ENCODE measurements at places on chromosomes 6 and 20.

DNA sequence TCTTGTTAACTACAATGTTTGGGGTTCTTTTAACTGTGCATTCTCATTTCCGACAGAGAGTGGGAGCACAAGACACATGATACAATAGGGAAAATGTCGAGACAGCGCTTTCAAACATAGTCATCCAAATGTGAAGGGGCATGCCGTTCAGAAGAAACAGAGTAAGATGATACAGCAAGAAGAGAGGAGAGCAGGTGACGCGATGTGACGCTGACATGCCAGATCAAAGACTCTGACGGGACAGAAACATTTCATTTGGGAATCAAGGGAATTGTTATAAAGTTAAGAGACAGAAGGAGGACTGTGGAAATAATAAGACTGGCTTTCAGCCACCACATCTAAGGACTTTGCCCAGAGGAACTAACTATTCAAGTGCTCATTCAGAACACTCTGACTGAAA lies 117.4 kb downstream of the FAXC start:
- DNase-seq: no peak

DNA sequence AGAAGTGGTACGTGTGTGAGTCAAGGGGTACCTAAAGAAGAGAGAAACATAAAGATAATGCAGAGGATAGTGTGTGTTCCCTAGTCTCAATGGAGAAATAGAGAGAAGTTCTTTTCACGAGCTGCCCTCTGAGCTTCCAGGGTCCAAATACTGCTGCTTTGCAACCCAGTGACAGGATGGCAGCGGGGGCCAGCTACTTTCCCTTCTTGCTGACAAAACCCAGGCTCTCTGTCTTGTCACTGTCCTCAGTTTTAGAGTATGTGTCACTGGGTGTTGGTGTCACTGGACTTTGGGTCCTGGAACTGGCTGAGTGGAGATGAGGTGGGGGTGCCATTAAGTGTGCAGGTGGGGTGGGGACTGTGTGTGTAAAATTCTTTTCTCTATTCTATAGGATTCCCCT lies 265.6 kb downstream of the CDC5L start:
- DNase-seq: no peak

GRCh38 chr6:46626228-46626909 lies 26.2 kb downstream of the CYP39A1 start:
- DNase-seq: peak; percentile 87

- DNase-seq: no peak
These were observed 172.7 kb downstream of the SCP2D1 start for GRCh38 chr20:18986146-18986830.

DNA sequence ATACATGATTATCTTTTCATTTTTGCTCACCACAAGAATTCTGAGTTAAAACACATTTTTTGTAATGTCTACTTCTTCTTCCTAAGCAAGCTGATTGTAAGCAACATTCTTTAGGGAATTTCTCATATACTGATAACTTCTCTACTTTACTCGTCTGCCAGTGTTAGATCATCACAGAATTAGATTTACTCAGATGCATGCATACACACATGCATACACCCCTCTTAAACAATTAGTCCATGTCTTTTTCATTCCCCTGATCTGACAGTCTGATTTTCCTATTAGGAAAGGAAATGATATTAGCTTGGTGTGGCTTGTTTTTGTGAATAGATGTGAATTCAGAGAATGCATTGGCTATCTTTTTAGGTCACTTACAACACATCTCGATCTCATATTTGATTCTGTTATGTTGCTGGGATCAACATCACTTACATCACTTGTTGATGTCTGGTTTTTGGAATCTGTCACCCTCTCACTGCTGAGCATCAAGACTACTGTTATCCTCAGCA lies 91.4 kb downstream of the FIG4 start:
- DNase-seq: peak; percentile 21

- DNase-seq: no peak
These were observed 127.5 kb upstream of the SCGN start for GRCh38 chr6:25524542-25524941.

DNA sequence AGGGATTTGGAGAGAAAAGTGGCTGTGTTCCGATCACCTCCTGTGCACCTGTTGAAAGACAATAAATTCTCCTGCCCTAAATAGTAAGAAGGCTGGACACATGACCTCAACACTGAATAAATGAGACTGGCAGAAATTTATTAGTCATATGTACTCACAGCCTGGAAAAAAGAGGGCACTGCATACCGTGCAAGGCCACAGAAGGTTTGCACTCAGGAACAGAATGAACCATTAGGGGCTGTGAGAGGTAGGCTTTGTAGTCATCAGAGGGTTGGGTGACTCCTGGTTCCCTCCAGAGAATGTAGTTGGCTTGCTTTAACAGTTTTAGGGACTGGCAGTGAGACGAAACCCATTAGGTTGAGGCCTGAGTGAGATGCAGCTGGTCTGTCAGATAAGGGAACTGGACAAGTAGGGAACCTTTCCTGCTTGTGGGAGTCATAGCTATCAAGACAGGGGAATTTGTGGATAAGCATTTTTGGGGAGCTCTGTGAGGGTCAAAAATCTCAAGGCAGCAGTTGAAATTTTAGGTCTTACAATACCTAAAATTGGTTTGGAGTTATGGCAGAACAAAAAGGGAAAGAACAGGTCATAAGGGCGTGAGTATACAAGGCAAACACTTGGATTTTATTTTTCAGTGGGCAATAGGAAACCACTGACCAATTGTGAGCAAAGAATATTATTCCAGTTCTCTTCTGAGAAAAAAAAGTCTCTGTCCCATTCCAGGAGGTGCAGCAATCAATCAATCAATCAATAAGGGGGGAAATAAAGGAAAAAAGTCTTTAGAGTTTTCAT lies 67.9 kb upstream of the BTN3A2 start:
- DNase-seq: no peak

DNA sequence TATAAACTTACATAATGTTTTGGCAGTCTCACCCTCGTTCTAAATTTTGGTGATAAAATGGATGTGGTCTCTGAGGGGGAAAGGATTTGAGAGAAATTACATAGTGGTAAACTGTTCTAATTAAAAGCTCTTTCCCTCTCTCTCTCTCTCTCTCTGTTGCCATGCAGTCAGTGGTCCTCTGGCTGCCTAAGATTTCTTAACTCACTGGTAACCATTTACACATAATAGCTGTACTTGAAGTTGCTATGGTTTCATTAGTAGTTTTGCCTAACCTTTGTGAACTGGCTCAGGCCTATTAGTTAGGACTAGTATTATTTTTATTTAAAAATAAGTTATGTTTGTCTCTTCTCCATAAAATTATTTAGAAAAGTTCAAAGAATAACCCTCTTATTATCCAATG lies 42.0 kb downstream of the MAPK14 start:
- DNase-seq: no peak

DNA sequence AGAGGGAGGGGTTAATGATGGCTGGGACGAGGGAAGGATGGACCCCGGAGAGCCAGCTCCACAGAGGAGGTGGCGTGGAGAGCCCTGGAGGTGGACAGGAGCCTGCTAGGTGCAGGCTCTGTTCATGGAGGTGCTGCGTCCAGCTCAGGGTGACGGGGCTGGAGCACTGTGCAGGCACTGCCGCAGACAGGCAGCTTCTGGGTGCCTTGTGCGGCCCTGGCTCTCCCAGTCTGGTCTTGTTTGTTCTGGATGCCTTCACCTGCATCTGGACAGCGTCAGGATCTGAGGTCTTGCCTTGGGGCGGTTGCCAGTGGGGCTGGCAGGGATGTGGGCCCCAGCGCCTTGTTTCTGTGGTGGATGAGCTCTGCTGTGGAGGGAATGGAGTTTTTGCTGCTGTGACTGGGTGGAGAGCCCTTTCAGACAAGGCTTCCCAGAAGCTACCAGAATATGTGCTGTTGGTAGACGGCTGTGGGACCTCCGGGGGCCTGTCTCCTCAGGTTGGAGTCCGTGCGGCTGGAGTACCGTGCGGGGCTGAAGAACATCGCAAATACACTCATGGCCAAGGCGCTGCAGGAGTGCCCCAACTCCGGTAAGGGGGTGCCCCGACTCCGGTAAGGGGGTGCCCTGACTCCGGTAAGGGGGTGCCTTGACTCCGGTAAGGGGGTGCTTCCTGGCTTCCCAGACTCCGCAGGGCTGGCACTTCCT lies 7.8 kb upstream of the C20orf204 start:
- no peak for DNase-seq

DNA sequence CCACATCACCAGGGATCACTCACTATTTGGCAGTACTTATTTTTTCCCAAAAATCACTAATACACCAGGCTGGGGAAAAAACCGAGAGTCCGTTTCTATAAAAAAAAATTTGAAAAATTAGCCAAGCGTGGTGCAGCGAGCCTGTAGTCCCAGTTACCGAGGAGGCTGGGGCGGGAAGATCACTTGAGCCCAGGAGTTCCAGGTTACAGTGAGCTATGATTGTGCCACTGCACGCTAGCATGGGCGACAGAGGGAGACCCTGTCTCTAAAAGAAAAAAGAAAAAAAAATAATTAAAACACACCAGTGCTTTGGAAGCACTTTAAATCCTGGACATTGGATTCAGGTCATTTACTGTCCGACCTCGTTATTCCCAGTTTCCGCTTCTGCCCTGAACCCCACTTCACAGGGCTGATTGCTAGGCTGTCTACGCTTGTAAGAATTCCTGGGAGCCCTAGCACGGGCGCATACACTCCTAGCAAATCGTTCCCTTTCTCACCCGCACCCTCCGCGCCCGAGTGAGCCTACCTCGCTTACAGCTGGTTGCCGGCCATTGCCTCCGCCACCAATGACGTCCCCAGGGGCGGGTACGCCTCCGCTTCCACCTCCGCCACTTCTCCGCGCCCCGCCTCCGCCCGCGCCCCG lies at the start of gene TPMT:
TPMT (minus strand) TSS at position 571 of the 643 bp plus-strand sequence. CDS start 5,950 bp downstream, outside the sequence.
- DNase-seq: peak; percentile 47

DNA sequence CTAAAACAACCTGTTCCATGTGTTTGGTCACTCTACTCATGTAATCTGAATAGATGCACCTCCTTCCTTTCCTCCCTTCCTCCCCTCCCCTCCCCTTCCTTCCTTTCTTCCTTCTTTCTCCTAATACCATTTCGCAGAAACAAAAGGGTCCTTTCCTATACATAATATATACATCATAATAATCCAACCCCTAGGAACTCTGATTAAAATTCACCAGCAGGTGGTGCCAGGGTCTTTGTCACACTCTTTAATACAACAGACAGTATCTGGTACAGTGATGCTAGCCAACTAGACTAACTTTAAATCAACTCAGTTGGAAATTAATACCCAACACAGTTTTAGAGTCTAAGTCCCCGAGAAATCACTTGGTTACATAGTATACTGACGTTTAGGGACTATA lies 181.2 kb upstream of the SHLD1 start:
- DNase-seq: peak; percentile 66

DNA sequence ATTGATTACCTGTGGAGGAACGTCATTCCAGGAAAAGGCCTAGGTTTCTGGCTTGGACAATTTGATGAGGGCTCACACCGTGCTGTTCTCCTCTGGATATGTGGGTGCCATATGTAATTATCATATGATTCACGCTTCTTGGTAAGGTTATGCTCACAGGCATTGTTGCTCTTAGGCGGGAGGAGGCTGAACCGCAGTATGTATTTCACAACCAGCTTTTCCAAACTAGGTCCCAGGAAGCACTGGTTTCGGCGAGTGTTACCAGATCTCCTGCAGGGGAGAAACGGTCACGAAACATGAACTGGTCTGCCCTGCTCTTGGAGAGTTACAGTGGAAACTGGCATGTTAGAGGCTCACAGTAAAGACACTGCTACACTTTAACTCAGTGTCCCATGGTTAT lies 793 bp upstream of the FAM50B start:
- DNase-seq: no peak

- peak; percentile 86 for DNase-seq
These were observed 129.1 kb upstream of the SMLR1 start for GRCh38 chr6:130697995-130698535.

DNA sequence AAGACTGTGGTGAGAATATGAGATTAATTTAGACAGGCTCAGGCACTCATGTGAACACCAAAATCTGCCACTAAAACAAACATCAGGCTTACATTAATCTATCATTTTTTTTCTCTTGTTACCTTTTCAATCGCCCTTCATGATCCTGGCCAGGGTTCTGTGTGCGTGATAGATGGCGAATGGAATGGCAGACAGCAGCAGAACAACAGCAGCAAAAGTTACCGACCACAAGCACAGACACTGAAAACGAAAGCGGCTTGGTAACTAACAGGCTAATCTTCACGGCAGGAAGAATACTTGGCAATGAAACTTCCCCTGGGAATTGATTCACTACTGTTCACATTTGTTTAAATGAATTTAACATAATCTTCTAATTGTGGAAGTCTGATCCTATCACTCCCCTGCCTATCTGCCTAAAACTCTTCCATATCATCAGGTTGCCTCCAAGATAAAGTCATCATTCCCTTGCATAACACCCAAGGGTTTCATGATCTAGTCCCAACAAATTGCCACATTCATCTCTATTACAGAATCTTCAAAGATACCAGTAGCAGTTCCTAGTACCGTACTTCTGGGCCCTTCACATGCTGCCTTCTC lies 28.7 kb downstream of the PTPRK start:
- DNase-seq: peak; percentile 76

DNA sequence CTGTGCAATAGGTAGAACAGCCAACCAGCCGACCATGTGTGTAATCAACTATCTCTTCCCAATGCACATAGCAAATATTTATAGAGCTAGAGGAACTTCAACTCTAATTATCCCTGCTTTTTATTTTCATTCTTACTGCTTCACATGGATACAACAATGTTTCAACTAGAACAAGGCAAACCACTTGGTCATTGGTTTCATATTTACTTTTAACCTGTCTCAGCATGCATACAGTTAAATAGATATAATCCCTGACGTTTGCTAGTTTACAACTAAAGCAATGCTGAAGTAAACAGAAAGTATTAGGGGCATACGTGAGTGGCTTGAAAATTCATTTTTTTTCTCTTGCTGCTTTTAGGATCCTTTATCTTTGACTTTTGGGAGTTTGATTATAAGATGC lies 318.5 kb upstream of the MAP3K7 start:
- no peak for DNase-seq

GRCh38 chr6:84242265-84242664 lies 14.8 kb upstream of the CEP162 start:
- no peak for DNase-seq

DNA sequence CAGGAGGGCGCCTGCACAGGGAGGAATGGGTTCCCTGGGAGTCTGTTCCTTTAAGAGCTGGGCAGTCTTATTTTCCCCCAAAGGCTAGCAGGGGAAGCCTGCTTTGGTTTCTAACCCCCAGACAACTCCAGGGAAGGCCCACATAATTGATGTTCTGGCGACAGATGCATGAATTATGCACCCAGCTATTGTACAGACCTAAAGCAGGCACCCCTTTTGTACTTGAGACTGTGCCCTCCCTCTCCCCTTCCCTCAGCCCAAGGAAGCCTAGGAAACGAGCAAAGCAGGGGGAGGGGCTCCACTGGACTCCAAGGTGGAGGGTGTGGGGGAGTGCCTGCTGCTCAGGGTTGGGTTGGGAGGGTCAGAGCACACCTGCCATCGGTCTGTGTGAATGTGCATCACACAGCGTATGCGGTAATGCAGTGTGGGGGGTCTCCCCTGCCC lies 102.1 kb downstream of the KCNB1 start:
- no peak for DNase-seq

DNA sequence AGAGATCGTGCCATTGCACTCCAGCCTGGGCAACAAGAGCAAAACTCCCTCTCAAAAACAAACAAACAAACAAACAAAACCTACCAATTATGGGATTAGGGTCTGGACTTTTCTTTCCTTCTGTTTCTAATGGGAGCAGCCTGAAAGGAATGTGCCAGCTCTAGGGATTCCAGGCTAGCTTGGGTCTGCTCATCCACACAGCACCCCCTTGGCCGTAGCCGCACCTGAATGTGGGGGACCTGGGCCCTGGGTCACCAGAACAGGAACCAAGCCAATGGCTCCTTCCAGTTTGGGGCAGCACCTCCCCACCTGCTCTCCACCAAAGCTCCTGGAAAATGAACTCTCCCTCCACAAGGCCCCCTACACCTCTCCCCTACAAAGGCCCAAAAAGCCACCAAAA lies 6.7 kb downstream of the CTSZ start:
- no peak for DNase-seq

GRCh38 chr6:49980898-49981297 lies 11.5 kb upstream of the DEFB113 start:
- no peak for DNase-seq

Data from adipocyte (in vitro differentiated cells).